ENCODE measurements at places on chromosomes 3 and 15.

- no peak for DNase-seq
These were observed 59.6 kb downstream of the ITGA11 start for GRCh38 chr15:68372291-68372811.

DNA sequence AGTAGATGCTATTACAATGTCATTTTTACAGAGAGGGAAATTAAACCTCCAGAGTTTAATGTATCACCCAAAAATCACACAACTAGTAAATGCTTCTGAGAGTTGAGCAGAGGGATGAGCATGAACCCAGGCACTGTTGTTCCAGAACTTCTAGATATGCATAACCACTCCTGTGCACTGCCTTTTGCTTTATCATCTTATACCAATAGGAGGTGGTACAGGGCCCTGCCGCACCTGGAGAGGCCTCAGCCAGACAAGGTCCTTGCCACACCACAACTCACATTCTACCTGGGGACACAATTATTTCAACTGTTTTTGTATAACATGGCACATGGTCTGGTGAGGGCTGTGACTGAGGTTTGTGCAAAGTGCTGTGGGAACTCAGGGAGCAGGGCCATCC is 78.5 kb upstream of the NTRK3 start:
- DNase-seq, result no peak

DNA sequence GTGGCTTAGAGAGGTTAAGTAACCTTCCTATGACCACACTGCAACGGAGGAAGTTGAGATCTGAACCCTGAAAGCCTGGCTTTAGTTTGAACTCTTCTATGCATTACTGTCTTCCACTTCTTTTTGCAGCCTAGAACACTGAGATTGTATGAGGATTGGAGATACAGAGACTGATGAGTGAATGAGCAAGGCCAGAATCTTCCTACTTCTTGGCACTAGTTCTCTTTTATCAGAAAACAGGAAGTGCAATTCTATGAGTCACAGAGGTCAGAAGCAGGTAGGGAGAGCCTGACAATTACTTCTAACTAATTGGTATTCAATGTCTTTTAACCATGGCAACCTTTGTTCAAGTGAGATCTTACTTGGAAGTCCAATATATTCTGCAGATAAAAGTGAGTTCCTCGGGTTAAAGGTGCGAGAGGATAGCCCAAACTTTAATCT is 219.0 kb downstream of the SHQ1 start:
- no peak for DNase-seq

GRCh38 chr3:196662711-196663571 is 23.4 kb downstream of the NRROS start:
- no peak for DNase-seq

DNA sequence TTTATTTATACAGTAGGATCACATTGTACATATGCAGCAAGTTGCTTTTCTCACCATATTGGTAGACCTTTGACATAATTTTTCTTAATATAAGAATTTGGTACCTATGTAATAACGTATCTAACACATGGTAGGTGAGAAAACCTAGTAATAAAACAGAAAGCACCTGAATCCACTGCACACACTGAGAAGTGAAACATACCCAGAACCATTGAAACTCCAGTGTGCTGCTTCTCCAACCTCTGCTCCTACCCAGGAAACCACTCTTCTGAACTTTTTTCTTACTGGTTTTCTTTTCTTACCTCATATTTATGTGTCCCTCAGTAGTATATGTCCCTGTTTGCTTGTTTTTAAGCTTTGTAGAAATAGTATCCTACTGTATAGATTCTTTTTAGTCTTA is 293.0 kb downstream of the UBE2E2 start:
- DNase-seq, result no peak

GRCh38 chr15:91271565-91272153 is 171.6 kb downstream of the SV2B start:
- DNase-seq, result peak; percentile 25

- DNase-seq, result no peak
These were observed 6.3 kb downstream of the ACAA1 start for GRCh38 chr3:38130631-38131065.

- no peak for DNase-seq
These were observed 240.5 kb upstream of the HES1 start for GRCh38 chr3:193895409-193895808.

- no peak for DNase-seq
These were observed 87.8 kb downstream of the SHOX2 start for GRCh38 chr3:158018462-158018861.

- DNase-seq, result no peak
These were observed 31.2 kb upstream of the FXR1 start for GRCh38 chr3:180881065-180881801.
